CMK (cell line): ENCODE measurements at places on chromosomes 3 and 15.

GRCh38 chr15:80160570-80161156 lies 7.9 kb downstream of the FAH start:
- DNase-seq = peak; percentile 67

GRCh38 chr15:40064231-40064894 lies 25.4 kb upstream of the SRP14 start:
- DNase-seq = no peak

DNA sequence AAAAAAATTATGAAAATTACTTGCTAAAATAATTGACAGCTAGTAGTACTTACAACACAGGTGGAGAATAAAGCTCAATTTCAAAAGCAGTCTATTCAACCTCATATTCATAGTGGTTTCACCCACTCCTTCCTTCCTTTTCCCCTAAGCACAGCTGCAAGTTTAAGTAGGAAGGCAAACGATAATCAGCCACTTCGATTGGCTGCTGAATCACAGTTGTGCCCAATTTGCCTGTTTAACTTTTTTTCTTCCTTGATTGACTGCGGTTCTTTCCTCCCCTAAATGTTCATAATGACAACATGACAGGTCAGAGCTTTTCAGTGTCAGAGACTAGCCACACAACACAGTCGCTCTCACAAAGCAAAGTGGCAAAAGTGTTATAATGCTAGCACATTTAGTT lies 468.0 kb upstream of the GBE1 start:
- no peak for DNase-seq

DNA sequence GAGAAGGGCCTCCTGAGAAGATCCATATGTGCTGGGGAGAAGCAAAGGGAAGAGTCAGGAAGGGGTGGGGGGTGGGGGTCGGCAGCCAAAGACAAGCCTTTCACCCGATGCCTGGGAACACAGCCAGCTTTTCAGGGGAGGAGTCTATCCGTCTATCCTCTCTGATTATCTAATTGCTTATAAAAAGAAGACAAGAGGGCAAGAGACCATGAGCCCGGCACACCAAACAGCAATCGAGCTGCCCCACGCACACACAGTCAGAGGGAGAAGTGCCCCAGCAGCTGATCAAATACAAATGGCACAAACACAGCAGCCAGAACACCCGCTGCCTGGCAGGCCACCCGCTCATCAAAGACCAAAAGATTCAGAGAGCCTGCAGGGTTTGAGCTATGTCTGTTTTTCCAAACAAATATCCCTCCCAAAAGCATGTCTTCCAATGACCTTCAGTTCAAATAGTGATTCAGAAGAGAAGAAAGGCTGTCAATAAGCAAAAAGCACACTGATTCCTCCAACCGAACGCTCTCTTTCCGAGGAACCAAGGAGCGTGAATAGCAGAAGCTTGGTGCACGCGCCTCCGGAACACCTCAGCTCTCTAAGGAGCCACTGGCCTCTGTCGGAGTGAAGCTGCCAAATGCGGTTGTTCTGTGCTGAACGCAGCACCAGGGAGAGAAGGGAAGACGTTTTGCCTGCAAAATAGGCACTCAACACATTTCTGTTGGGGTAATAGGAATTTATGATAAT lies 419.2 kb downstream of the OCA2 start:
- DNase-seq = no peak

DNA sequence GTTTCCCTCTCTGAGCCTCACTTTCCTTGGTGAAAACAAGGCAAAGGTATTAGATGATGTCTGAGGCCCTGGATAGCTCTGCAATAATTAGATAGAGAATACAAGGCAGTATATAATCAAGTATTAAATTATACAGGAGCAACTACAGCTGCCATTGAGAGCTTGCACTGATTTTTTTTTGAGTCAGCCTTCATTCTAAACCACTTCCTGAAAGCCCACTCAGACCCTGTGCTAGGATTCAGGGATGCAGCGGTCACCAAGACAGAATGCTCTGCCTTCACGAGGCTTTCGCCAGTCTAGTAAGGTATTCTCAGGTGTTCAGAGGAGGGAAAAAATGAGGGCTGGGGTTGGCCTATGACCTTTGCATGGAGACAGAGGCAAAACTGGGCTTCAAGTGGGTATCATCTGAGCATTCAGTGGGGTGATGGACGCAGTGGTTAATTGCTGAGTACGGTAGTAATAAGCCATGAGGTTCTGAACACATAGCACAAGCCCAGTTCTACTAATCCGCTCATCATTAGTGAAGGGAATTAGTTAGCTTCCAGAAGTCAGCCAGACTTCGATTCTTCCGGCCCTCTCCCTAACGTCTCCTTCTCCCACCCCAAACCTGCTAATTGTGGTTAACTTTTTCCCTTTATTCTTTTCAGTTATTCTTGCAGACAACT lies 3.6 kb downstream of the VGLL4 start:
- DNase-seq = no peak
